MM.1S (cell line): ENCODE measurements at places on chromosomes 7 and 10.

DNA sequence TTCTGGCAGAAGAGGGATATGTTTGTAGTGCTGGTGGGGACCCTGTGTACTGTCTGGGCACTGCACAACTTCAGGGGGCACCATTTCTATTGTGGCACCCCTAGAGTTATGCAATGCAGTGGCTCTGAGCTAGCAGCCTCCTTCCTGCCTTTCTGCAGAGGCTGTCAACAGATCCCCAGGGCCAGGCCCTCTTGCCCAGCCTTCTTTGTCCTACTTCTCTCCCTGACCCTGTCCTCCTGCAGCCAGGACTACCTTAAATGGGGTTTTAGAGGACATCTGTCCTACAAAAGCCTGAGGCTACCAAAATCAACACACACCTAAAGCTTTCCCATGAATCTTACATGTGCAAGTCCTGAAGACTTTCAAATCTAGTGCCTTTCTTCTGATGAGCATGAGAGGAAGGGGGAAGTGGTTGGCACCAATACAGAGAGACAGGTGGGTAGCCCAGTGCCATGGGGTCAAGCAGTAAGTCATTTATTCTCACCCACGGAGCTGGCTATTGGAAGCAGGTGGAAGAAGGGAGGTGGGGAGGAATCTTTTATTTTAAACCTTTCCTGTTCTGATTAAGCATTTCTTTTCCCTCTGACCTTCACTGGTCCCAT is 2.4 kb downstream of the SPOCK2 start:
- H3K27ac ChIP-seq, result no peak overlapping the region
- peaks cover 10% of the 10 kb centered on the region; the same call in 1 of the 2 replicates for H3K27me3 ChIP-seq
- DNase-seq, result no peak
- H3K4me3 ChIP-seq, result no peak overlapping the region
- H3K4me1 ChIP-seq, result no peaks in the 10 kb centered on the region
- no peaks in the 10 kb centered on the region for H3K36me3 ChIP-seq

DNA sequence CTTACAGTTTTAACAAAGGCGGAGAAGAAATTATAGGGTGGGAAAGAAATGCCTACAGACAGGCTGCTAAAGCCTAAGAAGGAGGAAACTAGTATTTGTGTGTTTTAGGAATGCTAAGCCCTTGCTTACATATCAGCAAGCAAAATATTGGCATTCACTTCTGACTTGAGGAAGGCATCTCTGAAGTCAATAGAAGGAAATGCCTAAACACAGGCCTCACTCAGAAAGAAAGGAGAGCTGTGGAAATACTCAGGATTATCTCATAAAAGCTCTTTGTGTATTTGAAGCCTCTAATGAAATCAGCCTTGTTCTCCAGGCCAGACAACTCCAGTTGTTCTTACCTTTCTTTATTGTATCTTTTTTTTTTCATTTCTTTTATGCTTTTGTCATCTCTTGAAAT is 158.0 kb downstream of the AUTS2 start:
- no peaks in the 10 kb centered on the region for H3K4me1 ChIP-seq
- H3K27ac ChIP-seq, result no peak overlapping the region
- DNase-seq, result no peak
- H3K4me3 ChIP-seq, result no peak overlapping the region

- H3K27me3 ChIP-seq, result no peaks in the 10 kb centered on the region
- no peaks in the 10 kb centered on the region for H3K4me1 ChIP-seq
- no peak for DNase-seq
- H3K4me3 ChIP-seq, result no peak overlapping the region
Measured at GRCh38 chr7:95101422-95101821, 194.0 kb downstream of the PPP1R9A start.

- no peaks in the 10 kb centered on the region for H3K27me3 ChIP-seq
- no peak for DNase-seq
- no peaks in the 10 kb centered on the region for H3K36me3 ChIP-seq
Measured at GRCh38 chr10:125985557-125986240, 89.3 kb downstream of the FANK1 start.

- H3K36me3 ChIP-seq, result no peaks in the 10 kb centered on the region
- no peaks in the 10 kb centered on the region for H3K4me1 ChIP-seq
- H3K27ac ChIP-seq, result no peak overlapping the region
- no peak overlapping the region for H3K4me3 ChIP-seq
Measured at GRCh38 chr10:51242393-51242792, 168.1 kb downstream of the PRKG1 start.

GRCh38 chr7:96707901-96708774 is 1.5 kb downstream of the SEM1 start:
- peak overlapping the region; percentile 75 for H3K4me3 ChIP-seq
- H3K4me1 ChIP-seq, result peaks cover 9% of the 10 kb centered on the region
- no peaks in the 10 kb centered on the region for H3K27me3 ChIP-seq
- H3K27ac ChIP-seq, result no peak overlapping the region
- H3K36me3 ChIP-seq, result no peaks in the 10 kb centered on the region; the same call in 1 of the 2 replicates

GRCh38 chr10:75857269-75857846 is 425.9 kb downstream of the LRMDA start:
- H3K27me3 ChIP-seq, result no peaks in the 10 kb centered on the region
- no peak overlapping the region for H3K4me3 ChIP-seq
- no peak overlapping the region for H3K27ac ChIP-seq
- no peaks in the 10 kb centered on the region for H3K36me3 ChIP-seq
- DNase-seq, result no peak

- no peak overlapping the region for H3K27ac ChIP-seq
- no peaks in the 10 kb centered on the region for H3K27me3 ChIP-seq
- no peaks in the 10 kb centered on the region for H3K36me3 ChIP-seq
- H3K4me3 ChIP-seq, result no peak overlapping the region
- H3K4me1 ChIP-seq, result no peaks in the 10 kb centered on the region
Measured at GRCh38 chr10:86782701-86783418, 26.4 kb downstream of the BMPR1A start.

DNA sequence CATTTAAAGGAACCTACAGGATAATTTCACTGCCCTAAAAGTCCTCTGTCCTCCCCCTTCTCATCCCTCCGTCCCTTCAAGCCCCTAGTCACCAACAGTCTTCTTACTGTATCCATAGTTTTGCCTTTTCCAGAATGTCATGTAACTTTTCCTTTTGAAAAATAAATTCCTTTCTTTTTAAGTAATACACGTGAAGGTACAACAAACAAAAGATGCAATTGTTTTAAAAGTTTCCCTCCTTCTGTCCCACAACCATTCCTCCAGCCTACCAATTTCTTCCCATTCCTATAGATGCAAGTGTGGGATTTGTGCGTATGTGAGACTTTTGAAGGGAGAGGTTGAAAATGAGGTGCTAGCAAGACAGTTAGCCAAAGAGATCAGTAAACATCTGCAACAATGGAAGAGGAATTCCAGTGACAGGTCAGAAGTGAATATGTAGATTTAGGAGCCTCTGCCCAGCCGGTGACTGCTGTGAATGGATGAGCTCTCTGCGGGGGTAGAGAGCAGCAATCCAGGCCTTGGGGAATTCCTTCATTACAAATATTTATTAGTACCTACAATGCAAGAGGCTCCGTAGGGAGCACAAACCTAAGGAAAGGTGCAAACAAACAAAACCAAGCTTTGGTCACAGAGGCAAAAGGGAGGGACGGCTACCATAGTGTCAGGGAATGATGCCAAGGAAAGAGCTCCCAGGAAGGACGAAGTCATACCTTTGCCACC is 243.6 kb downstream of the SKIDA1 start:
- H3K36me3 ChIP-seq, result no peaks in the 10 kb centered on the region
- no peak overlapping the region for H3K4me3 ChIP-seq
- H3K27me3 ChIP-seq, result no peaks in the 10 kb centered on the region
- no peaks in the 10 kb centered on the region for H3K4me1 ChIP-seq

DNA sequence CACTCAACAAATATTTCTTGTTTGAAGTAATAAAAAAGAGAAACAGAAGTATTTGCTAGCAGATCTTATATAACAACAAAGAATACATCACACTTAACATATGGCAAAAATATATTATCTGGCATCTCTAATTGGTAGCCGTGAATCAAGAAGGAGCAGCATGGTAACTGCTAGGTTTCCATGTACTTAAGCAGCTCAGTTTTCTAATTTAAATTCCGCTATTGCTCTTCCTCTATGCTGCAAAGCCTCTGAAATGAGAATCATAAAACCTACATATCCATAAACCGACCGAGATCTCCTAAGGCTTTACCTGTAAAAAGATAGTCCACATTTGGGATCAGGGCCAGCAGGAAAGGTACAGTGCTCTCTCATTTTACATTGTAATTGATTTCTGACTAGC is 76.6 kb upstream of the PTPRZ1 start:
- H3K27ac ChIP-seq, result no peak overlapping the region
- no peak overlapping the region for H3K4me3 ChIP-seq
- H3K27me3 ChIP-seq, result no peaks in the 10 kb centered on the region
- peaks cover 12% of the 10 kb centered on the region for H3K4me1 ChIP-seq
- no peaks in the 10 kb centered on the region for H3K36me3 ChIP-seq
- DNase-seq, result no peak

DNA sequence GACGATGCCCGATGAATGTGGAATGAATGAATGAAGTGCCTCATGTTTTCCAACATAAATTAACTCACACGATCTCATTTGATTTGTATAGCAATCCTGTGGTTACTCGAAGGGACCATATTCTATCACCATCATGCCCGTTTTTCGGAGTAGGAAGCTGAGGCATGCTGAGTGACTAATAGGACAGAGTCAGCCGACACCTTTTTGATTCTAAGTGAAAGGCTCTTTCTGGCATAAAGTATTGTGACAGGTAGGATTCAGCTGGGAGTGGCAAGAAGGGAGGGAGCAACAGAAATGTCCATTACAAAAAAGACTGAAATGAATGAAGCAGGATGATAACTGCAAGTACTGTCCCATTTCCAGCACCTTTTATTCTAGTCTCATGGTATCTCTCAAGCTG is 55.7 kb downstream of the KLRG2 start:
- H3K4me3 ChIP-seq, result no peak overlapping the region
- DNase-seq, result no peak
- H3K27me3 ChIP-seq, result no peaks in the 10 kb centered on the region
- H3K4me1 ChIP-seq, result no peaks in the 10 kb centered on the region
- H3K36me3 ChIP-seq, result no peaks in the 10 kb centered on the region

DNA sequence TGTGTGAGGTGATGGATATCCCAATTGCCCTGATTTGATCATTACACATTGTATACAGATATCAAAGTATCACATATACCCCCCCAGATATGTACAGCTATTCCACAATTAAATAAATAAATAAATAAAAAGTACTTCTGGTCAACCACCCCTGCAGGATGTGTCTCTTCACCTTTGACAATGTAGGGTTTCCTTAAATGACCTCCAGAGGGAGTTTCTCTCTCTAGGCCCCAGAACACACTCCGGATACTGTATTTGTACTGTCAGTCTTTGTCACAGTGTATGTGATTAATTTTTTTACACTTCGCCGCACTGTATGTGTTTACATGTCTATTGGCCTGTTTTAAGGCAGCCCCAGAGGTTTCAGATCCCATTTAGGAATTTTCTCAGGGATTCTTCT is 123.6 kb downstream of the ADCYAP1R1 start:
- H3K27ac ChIP-seq, result no peak overlapping the region
- H3K4me3 ChIP-seq, result no peak overlapping the region
- H3K27me3 ChIP-seq, result no peaks in the 10 kb centered on the region
- no peak for DNase-seq
- H3K36me3 ChIP-seq, result no peaks in the 10 kb centered on the region
- peaks cover 25% of the 10 kb centered on the region for H3K4me1 ChIP-seq

DNA sequence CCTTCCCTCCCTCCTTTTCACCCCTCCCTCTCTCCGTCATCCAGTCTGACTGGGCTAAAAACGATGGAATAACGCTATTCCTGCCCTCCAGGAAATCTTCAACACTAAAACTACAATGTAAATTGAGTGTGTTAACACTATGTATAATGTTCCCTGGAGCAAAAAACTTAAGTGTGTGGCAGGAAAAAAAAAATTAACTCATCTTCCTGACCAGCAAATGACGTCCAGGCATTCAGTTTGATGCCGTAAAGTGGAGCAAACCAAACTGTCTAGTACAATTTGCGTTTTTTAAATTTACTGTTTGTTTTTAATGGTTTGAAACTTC is 545 bp upstream of the MTPN start:
- peaks cover 18% of the 10 kb centered on the region for H3K27me3 ChIP-seq
- H3K4me1 ChIP-seq, result peaks cover 49% of the 10 kb centered on the region
- no peak for DNase-seq
- H3K36me3 ChIP-seq, result no peaks in the 10 kb centered on the region
- no peak overlapping the region for H3K27ac ChIP-seq

GRCh38 chr10:3740157-3740871 is 44.7 kb downstream of the KLF6 start:
- H3K27ac ChIP-seq, result no peak overlapping the region
- H3K27me3 ChIP-seq, result no peaks in the 10 kb centered on the region
- no peaks in the 10 kb centered on the region for H3K36me3 ChIP-seq
- H3K4me1 ChIP-seq, result 0 out of 2 replicates have a peak, but pooled peaks cover 3% of the 10 kb centered on the region

DNA sequence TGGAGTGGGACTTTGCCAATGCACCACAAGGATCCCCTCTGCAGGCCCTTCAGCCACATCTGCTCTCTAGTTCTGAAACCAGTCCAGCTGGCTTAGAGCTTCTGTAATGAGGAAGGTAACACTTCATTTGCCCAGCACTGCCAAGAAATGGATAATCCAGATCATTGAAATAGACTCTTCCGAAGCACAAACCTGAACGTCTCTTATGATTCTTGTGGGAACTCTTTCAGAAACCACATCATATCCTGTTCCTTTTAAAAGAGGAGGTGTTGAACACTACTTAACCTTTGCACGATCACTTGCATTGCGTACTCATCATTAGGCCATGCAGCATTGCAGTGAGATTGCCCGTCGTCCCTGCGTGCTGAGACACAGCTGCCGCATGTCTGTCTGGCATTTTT is 25.8 kb upstream of the PLPP4 start:
- H3K4me1 ChIP-seq, result no peaks in the 10 kb centered on the region
- no peak overlapping the region for H3K27ac ChIP-seq
- no peaks in the 10 kb centered on the region for H3K27me3 ChIP-seq
- no peak for DNase-seq

DNA sequence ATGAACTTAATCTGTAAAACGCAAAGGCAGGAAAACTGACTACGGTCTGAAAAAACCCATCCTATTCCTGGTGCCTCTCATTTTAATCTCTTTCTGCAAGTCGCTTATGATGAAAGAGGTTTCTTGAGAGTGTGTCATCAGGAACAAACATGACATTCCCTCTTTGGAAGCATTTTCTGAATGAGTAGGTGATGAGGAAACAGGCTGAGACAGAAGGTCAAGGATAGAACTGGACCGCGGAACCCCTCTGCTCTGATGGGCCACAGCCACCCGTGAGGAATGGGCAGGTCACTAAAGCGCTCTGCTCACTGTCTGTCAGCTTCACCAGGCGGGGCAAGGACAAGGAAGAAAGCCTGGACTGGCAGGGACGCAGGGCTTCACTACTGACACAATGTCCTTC is 28.6 kb downstream of the BEND7 start:
- H3K4me3 ChIP-seq, result no peak overlapping the region
- H3K4me1 ChIP-seq, result no peaks in the 10 kb centered on the region
- H3K27ac ChIP-seq, result no peak overlapping the region

DNA sequence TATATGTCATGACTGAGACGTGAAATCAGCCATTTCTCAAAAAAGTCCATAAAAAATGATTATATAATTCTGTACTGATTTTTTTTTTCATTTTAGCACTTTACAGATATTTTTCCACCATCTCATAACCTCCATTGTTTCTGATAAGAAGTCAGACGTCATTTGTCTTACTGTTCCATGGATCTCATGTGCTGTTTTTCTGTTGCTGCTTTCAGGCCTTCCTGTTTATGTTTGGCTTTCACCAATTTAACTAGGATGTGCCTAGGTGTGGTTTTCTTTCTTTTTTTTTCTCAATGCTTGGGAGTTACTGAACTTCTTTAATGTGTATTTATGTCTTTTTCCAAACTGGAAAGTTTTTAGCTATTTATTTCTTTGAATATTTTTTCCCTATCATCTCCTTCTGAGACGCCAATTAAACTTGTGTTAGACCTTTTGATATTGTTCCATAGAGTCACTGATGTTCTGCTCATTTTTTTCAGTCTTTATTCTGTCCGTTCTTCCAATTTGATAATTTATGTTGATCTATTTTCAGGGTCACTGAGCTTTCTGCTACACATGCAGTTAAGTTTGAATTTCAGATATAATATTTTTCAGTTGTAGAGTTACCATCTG is 43.3 kb downstream of the TAF3 start:
- H3K4me1 ChIP-seq, result no peaks in the 10 kb centered on the region
- H3K27me3 ChIP-seq, result no peaks in the 10 kb centered on the region
- no peak overlapping the region for H3K27ac ChIP-seq
- no peak for DNase-seq
- no peak overlapping the region for H3K4me3 ChIP-seq
